ENCODE measurements at places on chromosomes 5 and 9. TPM values are rescaled to one million over a fixed set of nuclear protein-coding genes. Genes with fewer than 3 reads are reported as not detected.

BRIX1 gene
- total RNA-seq, result 31.2 TPM

GLRA1 gene
- not detected for total RNA-seq

CD72 gene
- total RNA-seq, result 0.11 TPM

MAMDC2 gene
- 2.2 TPM for total RNA-seq

TRIO gene
- 40.2 TPM for total RNA-seq

SLC4A9 gene
- total RNA-seq, result not detected

Measured in hair follicular keratinocyte (primary cell).